ENCODE measurements at places on chromosomes 1 and 21. TPM values are rescaled to one million over a fixed set of nuclear protein-coding genes. Genes with fewer than 3 reads are reported as not detected.
A peak's percentile ranks its signal among the peaks of the same experiment; 100 is the strongest.

- DNase-seq = no peak
These were observed 25.7 kb downstream of the STK40 start for GRCh38 chr1:36359911-36360550.

The ZNF593OS gene
- not detected for total RNA-seq

The SYPL2 gene
- total RNA-seq = 17.4 TPM

The SPRR1B gene
- total RNA-seq = 0.74 TPM

The CLCA2 gene
- total RNA-seq = 0.28 TPM

DNA sequence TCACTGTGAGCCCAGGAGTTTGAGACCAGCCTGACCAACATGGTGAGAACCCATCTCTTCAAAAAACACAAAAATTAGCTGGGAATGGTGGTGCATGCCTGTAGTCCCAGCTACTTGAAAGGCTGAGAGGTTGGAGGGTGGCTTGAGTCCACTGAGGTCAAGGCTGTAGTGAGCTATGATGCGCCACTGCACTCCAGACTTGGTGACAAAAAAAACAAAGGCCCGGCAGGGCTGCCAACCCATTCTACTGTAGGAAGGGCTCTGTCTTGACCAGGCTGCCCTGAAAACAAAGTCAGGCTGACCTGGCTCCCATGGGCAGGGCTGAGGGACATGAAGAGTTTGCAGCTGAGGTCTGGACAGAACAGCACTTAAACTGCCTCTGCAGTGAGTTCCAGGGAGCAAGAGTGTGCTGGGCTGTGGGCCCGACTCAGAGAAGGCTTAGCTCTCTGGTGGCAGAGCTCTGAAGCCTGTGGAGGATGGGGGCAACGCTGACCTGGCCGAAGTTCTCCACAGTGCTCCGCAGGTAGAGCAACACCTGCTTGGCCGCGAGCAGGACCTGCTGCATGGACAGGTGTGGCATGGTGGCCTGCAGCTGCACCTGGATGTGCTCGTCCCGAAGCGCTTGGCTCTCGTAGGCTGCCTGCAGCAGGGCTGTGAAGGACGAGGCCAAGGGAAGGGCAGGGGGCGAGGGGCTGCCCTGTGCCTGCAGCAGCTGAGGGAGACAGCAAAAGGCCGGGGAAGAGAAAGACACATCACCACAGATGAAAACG, 42.4 kb downstream of the URB1 start:
- DNase-seq = peak; percentile 53

GRCh38 chr1:161258439-161259344, at the start of gene PCP4L1:
TSS of gene PCP4L1 (plus strand) at chr1:161258745. CDS start at chr1:161258975, 230 bp downstream.
- peak; percentile 25 for DNase-seq

DNA sequence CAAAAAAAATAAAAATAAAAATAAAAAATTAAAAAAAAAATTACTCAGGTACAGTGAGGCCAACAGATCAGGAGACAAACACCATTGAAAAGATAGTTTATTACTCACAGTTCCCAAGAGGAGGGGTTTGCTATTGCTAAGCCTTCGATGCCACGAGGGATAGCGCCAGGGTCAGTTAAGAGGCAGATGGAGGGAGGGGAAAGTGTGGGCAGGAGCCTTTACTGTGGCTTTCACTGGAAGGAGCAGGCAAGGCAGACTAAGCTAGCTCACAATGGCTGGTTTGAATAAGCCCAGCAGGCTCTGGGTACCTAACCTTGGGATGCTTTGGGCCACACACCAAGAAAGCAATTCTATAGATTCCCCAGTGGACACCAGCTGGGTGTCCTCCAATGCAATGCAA, 12.7 kb upstream of the RNF187 start:
- no peak for DNase-seq

GRCh38 chr1:180907313-180908055, 5.2 kb upstream of the KIAA1614 start:
- peak; percentile 13 for DNase-seq

GRCh38 chr21:36684957-36685714, 13.8 kb upstream of the SIM2 start:
- DNase-seq = no peak

- no peak for DNase-seq
These were observed 126.5 kb downstream of the ADSS2 start for GRCh38 chr1:244325056-244325758.

- DNase-seq = no peak
These were observed 35.4 kb downstream of the PRDM2 start for GRCh38 chr1:13735168-13735930.

DNA sequence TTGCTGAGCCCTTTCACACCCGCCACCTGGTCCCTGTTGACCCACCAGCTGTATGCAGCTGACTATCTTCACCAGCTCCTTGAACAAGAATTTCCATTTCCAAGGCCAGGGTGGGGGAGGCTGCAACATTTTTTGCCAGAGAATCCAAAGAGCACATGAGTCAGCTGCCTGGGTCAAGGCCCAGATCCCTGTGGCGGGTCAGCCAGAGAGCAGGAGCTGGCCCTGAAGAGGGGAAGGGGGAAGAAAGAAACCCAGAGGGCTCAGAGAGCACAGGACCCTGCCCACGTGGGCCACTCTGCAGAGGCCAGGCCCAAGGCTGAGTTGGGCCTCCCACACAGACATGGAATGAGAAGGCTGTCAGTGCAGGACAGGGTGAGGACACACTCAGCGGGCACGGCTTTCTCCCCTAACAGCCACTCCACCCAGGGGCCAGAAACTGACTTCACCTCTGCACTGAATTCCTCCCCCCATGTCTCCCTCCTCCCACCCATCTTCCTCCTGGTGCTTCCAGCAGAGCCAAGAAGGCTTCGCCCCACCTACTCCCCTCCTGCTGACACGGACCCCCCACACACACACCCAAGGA, 28.9 kb downstream of the S100A6 start:
- peak; percentile 95 for DNase-seq

DNA sequence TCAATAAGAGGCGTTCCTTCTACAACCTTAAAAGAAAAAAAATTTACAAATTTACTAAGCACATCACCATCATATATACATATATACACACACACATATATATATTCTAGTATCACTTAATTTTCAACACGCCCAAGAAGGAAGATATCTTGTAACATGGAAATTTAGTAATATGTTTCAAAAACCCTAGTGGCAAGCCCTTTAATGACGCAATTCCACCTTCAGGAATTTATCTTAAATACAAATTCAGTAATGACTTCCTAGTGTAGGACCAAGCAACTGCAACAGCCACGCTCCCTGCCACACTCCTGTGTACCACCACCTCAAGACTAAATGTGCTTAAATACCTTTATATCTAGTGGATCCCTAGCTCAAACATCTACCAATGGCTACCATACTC, 12.5 kb downstream of the LBR start:
- no peak for DNase-seq

DNA sequence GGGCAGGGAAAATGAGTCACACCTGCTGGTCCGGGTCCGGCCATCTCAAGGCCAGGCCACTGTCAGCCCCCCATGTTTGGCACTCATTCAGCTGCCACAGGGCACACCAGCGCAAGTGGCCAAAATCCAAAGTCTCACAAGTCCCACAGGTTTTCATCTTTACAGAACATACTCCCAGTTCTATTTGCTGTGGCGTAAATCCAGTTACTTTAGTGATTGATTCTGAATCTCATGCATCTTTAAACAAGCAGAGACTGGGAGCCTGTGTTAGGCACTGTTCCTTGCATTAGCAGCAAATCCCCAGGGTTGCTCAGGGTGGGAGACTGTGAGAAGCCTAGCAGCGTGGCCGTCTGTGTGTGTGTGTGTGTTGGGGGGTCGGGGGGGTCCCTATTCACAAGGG, 1.1 kb upstream of the SLC2A5 start:
- DNase-seq = no peak

GRCh38 chr1:204991342-204991844, 51.6 kb upstream of the CNTN2 start:
- DNase-seq = no peak

DNA sequence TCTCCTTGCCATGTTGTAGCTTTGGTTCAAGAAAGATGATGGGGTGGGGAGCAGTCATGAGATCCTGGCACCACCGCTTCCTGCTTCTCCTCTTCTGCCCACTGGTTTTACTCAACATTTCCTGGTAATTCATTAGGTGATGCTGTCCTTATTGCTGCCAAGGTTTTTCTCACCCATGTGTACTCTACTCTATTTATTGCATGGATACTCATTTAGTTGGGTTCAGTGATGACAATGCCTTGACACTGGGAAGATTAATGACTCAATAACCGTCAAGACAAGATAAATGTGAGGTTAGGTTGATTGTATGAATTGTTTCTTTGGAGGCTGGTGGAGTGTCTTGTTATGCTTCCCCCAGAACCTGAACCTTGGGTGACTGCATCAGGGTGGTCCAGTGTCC, 484.2 kb downstream of the SIPA1L2 start:
- no peak for DNase-seq

DNA sequence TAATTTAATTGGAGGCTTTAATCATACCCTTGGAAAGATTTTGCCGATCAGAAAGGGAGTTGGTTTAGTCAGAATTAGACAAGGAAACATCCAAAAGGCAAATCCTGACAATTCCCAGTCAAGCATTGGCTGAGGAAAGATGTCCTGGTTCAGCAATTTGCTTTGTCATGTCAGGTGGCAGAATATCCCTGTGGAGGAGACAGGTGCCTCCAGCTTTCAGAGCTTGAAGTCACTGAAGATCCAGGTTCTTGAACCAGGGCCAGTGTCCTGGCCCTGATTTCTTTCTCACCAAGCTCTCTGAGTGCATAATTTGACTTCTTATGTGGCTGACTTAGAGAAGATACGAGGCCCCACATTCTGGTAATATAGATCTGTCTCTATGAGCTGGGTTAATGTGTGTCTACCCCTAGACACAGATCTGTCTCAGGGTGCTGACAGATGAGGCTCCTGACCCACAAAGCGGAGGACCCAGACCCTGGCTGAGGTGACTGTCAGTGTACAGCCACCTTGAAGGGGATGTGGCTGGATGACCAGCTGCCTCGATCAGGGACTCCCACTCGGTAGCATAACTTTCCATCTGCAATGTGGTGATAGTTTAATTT, 118.9 kb downstream of the HHAT start:
- no peak for DNase-seq

The ACTN2 gene
- not detected for total RNA-seq

DNA sequence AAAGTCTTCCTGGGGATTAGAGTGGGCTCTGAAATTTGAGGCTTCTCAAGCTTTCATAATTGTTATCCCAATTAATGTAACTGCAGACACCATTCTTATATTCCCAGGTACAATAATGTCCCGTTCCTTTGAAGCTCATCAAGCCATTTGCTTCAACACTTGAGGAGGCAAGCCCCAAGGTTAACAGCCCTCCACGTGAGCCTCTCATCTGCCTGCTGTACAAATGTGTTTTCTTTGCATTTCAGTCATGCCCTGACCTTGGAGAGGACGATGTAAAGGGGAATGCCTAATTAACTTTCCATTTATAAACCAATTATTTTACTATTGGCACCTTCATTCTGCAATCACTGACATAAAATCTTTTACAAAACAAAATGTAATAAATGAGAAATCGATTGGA, 106.3 kb downstream of the SETD4 start:
- DNase-seq = no peak

The LRRC8C gene
- total RNA-seq = 12.1 TPM

The IFFO2 gene
- 19.3 TPM for total RNA-seq

GRCh38 chr1:57252597-57253294, 171.1 kb downstream of the DAB1 start:
- no peak for DNase-seq

- DNase-seq = no peak
These were observed 2.9 kb upstream of the SHCBP1L start for GRCh38 chr1:182955596-182956588.

- no peak for DNase-seq
These were observed 481.7 kb upstream of the USP24 start for GRCh38 chr1:55696891-55697290.

DNA sequence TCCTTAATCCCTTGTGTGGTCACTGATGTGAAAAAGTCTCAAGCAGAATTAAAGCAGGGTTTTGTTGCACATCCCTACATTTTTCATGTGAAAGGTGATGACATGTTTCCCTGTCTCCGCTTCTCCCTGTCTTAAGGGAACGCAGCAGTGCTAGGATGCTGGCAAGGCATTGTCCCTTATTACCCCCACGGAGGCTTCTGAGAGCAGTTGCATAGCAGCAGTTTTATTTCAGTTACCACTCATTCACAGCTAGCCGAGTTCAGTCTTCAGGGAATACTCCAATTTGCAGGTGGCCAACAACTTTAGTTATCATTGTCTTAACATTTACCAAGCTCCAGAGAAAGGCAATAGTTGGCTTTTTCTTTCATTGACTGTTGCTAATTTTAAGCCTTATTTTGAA, 89.1 kb downstream of the CLEC20A start:
- DNase-seq = no peak

DNA sequence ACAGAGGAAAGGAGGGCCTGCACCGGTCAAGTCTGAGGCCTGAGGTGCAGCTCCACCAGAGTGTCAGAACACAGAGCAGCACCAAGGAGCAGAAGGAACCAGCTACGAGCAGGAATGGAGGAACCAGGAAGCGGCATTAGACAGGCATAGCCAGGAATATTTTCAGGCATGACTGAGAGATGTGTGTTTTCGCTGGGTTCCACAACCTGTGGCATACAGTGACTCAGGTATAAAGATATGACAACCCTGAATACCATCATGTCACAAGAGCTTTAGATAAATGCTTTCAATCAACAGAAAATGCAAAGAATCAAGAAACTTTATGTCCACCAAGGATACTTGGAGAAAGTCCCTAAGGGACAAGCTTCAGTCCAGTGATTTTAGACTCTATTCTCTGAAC, 189.3 kb upstream of the NRIP1 start:
- no peak for DNase-seq

The FAM229A gene
- 4.1 TPM for total RNA-seq

DNA sequence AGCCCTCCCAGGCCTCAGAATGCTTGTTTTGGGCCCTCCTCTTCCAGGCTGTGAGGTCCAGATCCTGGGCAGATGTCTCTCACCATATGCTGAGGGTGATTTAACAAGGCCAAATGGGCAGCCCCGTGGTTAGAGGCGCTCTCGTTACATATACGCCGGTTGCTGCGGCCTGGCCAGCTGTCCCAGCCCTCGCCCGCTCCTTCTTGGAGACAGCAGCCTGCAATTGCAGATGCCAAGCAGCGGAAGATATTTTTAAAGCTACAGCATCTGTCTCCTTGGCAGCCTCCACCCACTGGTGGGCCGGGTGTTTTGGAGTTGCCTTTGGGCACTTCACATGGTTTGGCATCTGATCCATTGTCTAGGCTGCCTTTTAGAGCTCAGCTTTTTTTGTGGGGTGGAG, 178.8 kb upstream of the NFIA start:
- DNase-seq = no peak

GRCh38 chr1:180144659-180145357, 9.9 kb upstream of the QSOX1 start:
- no peak for DNase-seq

The ADGRB2 gene
- total RNA-seq = 2.2 TPM

All from adrenal gland (tissue), 19 donors.